HT1080 (cell line): ENCODE measurements at places on chromosomes 7 and 10. TPM values are rescaled to one million over a fixed set of nuclear protein-coding genes. Genes with fewer than 3 reads are reported as not detected.

- peak; percentile 13 for DNase-seq
Measured at GRCh38 chr7:136009488-136010079, 32.4 kb upstream of the MTPN start.

DNA sequence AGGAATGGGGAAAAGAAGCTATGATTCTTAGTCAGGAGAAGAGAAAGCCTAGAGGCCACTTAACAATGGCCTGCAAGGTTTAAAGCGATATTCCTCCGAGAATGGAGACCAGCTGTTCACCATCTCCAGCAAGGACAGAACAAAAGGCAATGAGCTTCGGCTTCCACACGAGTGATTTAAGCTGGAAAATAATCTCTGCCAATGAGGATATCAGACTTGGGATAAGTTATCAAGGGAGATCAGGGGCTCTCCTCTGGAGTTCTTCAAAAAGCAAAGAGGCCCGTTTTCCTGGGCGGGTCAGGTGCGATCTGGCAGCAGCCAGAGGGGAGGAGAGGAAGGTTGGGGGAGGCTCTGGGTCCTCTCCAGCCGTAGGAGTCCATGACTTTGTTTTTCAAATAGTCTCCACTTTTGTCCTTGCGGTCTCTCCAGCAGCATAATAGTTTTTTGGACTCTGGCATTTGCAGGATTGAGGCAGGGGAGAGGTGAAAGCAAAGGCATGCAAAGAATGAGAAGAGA lies 211.3 kb downstream of the SKIDA1 start:
- no peak for DNase-seq

- DNase-seq: no peak
Measured at GRCh38 chr7:13174991-13175390, 487.6 kb downstream of the ARL4A start.

- no peak for DNase-seq
Measured at GRCh38 chr7:113004726-113005454, 81.7 kb downstream of the GPR85 start.

GRCh38 chr10:86955501-86956194 lies 1.8 kb downstream of the MMRN2 start:
- DNase-seq: no peak

CUX1 gene
- 12.9 and 21.2 TPM in 2 replicates for total RNA-seq

ATOH7 gene
- total RNA-seq: not detected in 2 replicates

CDC14C gene
- not detected in 2 replicates for total RNA-seq
